Activated CD4-positive, CD25-positive, alpha-beta regulatory T cell treated with anti-CD3 and anti-CD28 coated beads, Interleukin-2, amount 50 U/mL, for 24 hours (primary cell): ENCODE measurements at places on chromosomes 3 and 15.

DNA sequence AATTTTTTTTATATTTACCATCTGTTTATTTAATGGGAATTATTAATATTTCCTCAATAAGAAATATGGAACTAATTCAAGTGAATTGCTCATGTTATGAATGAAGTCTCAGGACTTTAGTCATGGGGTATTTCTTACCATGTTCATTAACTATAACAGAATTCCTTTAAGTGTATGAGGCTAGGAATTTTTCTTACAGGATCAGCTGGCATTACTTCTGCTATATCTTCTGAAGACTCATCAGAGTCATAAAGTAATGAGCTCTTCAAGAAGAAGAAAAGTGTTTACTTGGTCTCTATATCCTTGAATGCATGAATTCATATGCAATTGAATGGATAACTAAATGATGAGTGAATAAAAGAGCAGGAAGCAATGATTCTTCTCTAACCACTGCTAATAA is 486.8 kb upstream of the THBS1 start:
- no peak for ATAC-seq

GRCh38 chr15:79115986-79116665 is 25.5 kb upstream of the RASGRF1 start:
- no peak for ATAC-seq

GRCh38 chr3:197303452-197303851 is 5.0 kb upstream of the DLG1 start:
- ATAC-seq: no peak

- peak; percentile 33 for ATAC-seq
Measured at GRCh38 chr3:132343018-132343612, 25.9 kb downstream of the ACP3 start.

DNA sequence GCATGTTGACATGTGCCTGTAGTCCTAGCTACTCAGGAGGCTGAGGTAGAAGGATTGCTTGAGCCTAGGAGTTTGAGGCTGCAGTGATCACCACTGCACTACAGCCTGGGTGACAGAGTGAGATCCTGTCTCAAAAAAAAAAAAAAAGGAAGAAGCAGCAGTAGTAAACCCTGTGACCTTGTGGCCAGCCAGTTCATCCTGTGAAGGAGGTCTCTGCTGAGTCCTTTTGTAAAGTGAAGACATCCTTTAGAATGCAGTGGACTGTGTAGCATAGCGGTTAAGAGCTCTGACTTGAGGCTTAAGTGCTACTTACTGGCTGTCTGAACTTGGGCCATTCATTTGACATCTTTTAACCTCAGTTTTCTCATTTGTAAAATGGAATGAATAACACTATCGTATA is 8.3 kb downstream of the EXOSC7 start:
- ATAC-seq: no peak

- no peak for ATAC-seq
Measured at GRCh38 chr3:182861348-182861747, 68.0 kb downstream of the ATP11B start.

DNA sequence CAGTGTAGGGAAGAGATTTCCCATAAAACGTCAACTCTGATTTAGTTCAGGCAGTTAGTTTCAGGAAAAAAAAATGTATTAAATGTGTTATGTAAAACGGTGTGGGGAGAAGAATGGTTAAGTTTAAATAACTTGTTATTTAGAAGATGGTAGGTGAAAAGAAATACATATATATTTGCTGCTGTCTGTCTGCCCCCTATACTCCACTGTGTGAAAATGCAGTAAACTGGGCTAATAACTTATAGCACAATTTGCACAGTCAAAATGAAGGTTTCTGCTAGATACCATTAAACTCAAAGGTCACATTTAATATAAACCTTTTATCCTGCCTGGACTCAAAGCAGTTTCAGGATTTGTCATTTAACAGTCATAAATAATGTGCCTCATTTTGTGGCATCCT is 515.0 kb downstream of the FGF12 start:
- ATAC-seq: no peak

- ATAC-seq: no peak
Measured at GRCh38 chr3:44248152-44248551, 6.5 kb downstream of the TOPAZ1 start.

DNA sequence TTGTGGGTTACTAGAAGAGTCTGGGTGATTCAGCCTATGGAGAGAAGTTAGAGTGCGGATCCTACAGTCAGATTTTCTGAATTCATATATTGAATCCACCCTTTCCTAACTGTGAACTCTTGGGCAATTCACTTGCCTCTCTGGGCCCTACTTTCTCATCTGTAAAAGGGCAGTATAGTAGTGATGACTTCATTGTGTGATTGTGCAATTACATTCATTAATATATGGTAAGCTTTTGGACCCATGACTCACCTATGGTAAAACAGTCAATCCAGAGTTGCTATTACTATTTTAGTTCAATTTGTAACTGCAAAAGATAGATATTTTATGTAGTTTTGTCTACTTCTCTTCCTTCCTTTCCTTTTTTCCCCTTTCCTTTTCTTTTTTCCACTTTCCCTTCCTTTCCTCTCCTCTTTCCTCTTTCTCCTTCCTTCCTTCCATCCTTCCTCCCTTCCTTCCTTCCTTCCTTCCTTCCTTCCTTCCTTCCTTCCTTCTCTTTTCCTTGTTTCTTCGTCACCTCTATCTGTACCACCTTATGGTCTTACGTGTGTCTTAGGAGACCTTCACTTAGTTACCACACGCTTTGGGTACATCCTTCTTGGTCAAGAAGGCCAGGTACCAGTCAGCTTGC is 37.0 kb downstream of the GMNC start:
- ATAC-seq: no peak

DNA sequence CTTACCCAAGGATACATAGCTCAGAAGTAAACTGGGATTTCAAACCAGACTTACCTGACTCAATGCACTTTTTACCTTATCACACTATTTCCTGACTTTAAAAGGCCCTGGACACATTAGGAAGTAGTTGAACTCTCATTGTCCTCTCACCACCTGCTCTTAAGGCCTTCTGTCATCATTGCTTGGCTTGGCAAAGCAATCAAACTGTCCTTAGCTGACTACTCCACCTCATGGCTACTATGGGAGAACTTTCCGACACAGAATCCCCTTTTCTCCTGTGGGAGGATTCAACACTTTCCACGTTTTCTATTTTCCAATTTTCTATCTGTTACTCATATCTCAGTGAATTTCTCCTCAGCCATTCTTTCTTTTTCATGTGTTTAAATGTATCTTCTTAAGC is 55.4 kb downstream of the ZNF148 start:
- no peak for ATAC-seq

DNA sequence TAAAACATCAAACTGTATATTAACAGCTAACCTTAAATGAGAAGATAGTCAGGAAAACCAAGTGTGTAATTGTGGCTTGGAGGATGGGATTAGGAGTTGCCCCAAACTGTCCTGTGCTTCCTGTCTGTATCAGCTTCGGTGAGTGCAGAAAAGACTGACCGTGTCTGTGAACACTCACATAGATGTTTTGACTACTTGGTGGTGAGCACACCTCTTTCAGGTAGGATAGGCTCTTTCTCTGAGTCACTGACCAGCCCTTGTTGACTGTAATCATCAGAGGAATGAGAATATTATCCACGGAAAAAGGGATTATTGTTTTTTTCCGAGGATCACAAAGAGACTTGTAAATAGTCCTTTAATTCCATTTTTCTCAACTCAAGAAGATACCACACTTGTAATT is 51.5 kb downstream of the GMNC start:
- ATAC-seq: no peak

DNA sequence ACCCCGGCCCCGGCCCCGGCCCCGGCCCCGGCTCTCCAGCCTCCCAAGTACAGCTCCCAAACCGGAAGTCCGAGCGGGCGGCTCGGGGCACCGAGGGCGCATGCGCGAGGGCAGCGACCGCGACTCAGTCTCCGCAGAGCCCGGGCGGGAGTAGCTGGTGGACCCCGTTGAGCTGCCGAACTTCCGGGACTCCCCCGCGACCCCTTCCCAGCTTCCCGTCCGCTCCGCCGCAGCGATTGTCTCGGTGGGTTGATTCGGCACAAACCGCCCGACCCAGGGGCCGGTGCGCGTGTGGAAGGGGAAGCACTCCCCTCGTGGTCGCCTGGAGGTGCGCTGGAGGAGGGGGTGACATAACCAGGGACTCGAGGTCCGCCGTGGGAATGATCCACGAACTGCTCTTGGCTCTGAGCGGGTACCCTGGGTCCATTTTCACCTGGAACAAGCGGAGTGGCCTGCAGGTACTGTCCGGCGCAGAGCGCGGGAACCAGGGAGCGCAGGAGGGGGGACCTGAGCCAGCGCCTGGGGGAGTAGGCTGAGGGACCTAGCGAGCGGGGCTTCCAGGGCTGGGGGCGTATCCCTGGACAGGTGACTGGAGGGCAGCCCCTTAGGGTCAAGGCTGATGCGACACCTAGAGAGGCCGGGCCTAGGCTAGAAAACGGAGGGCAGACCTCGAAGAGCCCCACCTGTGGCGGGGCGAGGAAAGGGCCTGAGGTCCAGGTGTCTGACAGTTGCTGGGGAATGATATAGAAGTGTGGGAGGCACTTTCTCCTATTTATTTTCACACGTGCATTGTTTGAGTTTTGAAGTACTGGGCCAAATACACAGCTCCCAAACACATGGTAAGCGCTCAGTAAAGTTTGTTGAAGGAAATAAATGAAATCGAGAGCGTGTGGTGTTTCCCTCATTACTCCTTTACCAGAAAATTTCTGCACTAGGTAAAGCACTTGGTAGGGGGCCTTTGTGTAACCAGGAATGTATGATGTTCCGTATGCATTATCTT is at the start of the genes TUBGCP4 and ZSCAN29:
Gene TUBGCP4, plus strand, starts transcription at position 127 of the 1,000 bp plus-strand sequence. Its CDS starts 254 bp downstream, at position 381.
Gene ZSCAN29, minus strand, starts transcription at position 69 of the 1,000 bp plus-strand sequence. CDS start 1,130 bp downstream, outside the sequence.
- ATAC-seq: peak; percentile 88

GRCh38 chr15:45499426-45499825 is 23.1 kb downstream of the SLC30A4 start:
- ATAC-seq: no peak

DNA sequence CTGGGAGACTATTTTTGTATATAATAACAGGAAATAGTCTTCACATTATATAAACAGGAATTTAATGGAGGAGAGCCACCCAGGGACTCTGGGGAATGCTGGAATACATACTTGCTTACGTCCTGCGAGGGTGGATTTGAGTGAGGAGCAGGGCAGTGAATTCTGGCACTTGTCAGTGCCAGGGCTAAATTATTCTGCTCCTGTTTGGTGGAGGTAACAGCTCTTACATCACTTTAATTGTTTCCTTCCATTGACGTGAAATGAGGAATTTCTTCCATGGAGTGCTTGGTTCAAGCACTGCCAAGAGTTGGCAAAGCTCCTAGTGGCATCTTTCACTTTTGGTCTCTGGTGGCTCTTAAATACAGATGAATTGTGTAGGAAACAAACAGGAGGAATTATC is 94.1 kb upstream of the GOLGA8J start:
- no peak for ATAC-seq

DNA sequence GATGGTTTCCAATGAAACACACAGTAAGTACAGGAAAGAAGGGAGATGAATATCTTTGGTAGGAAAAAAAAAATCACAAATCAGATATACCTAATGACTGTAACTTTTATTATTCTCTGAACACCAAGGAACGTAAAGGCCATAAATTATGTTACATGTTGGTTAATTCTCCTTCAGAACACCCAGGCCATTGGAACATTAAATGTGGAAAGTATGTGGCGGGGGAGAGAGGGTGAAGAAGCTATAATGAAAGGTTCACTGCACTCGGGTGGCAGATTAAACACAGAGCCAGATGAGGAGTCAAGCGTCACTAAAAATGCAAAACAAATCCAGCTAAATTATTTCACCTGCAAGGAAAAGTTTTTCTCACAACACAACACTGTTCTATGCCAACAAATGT is 193.8 kb downstream of the FHIT start:
- no peak for ATAC-seq

DNA sequence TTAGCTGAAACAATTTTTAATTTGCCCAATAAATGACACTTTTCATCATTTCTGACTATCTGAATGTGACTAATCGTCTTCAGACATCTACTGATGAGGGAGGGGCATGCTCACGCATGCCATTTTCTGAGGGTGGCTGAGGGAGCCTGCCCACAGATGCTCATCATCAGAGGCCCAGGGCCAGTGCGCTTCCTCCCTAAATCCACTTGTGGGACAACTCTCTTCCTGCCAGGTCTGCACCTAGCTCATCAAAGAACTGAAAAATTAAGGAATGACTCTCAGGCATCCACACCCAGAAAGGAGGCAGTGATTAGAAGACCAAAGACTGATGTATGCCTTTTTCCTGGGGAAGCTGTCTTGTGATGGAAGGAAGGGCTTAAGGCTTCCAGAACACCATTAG is 22.8 kb downstream of the RTP3 start:
- no peak for ATAC-seq

GRCh38 chr3:66532160-66532587 is 31.4 kb upstream of the LRIG1 start:
- no peak for ATAC-seq

GRCh38 chr15:45146405-45146804 is 16.6 kb downstream of the DUOX1 start:
- ATAC-seq: no peak

DNA sequence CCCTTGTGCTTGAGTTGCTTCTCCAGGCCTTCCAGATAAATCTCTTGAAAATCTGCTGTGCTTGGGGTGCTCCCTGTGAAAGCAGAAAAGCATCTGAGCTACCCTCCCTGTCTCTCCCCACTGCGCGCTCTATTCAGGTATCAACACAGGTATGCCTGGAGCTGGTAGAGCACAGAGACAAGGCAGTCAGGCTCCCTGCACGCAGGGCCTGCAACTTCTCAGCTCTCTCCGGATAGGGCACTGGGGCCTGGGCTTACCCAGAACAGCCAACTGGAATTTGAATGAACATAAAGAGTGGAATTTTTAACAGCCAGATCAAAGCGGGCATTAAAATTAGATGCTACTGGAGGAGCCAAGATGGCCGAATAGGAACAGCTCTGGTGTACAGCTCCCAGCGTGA is 183.6 kb downstream of the XXYLT1 start:
- ATAC-seq: no peak

- ATAC-seq: no peak
Measured at GRCh38 chr3:123679712-123680386, 95.0 kb upstream of the HACD2 start.

DNA sequence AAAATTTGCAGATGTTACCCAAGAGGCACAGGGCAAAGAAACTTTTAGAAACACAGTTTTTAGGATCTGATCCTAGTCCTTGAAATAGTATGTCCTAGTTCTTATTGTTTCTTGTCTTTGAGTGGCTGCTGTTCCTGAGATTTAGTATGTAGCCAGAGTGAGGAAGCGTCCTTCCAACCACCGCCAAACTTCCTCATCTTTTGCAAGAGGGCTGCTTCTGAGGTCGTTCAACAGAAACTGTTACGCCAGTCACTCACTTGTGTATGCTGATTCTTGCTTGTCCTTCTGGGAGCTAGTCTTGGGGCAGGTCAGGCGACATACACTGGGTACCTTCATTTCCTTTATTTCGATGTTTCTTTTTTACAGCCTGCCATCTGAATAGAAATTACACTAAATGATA is 577.3 kb upstream of the ZNF717 start:
- ATAC-seq: no peak

DNA sequence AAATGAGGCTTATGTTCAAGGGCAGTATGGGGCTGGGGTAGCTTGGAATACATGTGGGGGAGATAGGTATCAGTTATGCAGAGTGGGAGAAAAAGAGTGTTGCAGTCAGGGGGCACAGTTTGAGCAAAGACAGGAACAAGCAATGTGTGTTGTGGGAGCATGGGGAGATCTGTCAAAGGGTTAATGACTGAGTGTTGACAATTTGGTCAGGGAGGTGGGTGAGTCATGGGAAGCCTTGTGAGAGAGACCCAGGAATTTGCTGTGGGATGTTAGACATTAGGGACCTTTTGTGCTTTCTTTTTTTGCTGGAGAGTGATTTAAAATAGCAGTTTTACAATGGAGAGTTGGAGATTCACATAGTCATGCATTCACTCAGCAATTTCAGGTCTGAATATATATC is 221.6 kb upstream of the NR2E3 start:
- no peak for ATAC-seq

- no peak for ATAC-seq
Measured at GRCh38 chr3:8491271-8492144, 10.1 kb upstream of the LMCD1 start.
